ENCODE measurements at places on chromosomes 11 and 22.

GRCh38 chr11:123357990-123358827 is 71.9 kb upstream of the GRAMD1B start:
- no peak for DNase-seq

DNA sequence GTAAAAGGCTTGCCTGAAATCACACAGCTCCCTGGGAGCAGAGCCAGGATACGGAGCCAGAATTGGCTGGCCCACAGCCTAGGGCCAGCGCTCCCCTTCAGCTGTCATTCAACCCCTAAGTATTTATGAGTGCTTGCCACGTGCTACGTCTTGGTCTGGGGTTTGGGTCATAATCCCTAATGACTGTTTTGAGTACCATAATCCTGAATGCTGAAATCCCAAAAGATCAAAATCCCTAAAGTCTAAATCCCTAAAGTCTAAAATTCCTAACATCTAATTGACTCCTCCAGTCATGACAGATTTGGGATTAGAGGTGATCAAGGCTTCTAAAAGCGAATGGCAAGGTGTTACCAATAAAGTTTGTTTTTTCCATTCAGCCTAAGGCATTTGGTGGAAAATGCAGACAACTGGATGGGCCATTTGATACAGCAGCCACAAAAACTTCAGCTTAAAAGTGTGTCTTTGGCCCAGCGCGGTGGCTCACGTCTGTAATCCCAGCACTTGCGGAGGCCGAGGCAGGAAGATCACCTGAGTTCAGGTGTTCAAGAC is 59.8 kb upstream of the PRR5 start:
- no peak for DNase-seq

DNA sequence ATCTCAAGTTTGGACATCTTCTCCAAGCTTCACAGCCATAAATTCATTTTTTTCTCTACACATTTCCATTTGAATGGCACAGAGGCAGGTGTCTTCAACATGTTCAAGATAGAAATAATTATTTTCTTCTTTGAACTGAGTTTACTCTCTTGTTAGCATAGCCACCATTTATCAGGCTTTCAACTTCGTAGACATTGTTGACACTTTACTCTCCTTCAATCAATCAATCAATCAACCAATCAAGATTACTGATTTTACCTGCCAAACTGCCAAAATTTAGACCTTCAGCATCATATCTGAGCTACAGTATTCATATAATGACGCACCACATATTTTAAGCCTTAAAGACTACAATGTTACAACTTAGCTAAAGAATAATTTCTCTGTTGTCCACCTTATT is 300.1 kb upstream of the LUZP2 start:
- DNase-seq: no peak

GRCh38 chr22:42608136-42608822 is 6.4 kb downstream of the POLDIP3 start:
- no peak for DNase-seq

- DNase-seq: no peak
Observed at GRCh38 chr22:36009085-36009484, 19.5 kb downstream of the RBFOX2 start.

GRCh38 chr11:32187111-32187510 is 96.2 kb downstream of the RCN1 start:
- DNase-seq: no peak

GRCh38 chr22:29606320-29606719 is 2.9 kb downstream of the NF2 start:
- DNase-seq: no peak

DNA sequence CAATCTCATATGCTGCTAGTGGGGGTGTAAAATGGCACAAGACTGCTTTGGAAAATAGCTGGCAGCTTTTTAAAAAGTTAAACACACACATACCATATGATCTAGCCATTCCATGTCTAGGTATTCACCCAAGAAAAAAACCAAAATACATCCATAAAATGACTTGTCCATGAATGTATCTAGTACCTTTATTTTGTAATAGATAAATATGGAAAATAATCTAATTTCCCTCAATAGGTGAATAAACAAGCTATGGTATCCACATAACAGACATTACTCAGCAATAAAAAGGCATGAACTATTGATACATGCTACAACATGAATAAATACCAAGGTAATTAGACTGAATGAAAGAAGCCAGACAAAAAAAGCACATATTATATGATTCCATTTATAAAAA is 22.9 kb downstream of the RNF141 start:
- DNase-seq: no peak

DNA sequence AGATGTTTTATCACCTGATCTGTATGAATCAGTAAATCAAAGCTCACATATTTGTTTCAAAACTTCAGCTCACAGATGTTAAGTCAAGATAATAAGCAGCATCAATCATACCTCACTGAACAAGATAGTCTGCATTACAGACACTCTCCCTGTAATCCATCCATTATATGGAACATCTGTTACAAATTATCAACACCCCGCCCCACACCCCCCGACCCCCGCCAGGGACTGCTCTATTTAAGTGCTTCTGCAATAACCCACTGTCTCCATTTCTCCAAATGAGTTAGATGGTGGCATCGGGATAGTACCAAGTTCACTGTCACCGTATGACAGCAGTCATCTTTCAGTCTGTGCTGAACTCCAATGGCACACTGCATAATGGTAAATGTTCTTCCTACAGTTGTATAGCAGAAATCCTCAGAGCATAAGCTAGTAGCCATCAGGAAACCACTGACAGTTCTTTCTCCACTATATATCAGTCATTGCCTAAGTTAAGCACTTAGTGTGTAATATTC is 447.0 kb upstream of the ARHGAP42 start:
- DNase-seq: no peak

- DNase-seq: no peak
Observed at GRCh38 chr11:119722281-119722794, 6.7 kb downstream of the NECTIN1 start.

GRCh38 chr22:26852176-26852575 is 194.8 kb downstream of the MIAT start:
- DNase-seq: no peak

- no peak for DNase-seq
Observed at GRCh38 chr22:26477341-26477731, 6.2 kb downstream of the HPS4 start.

GRCh38 chr11:131674051-131674755 is 303.8 kb downstream of the NTM start:
- no peak for DNase-seq

- DNase-seq: no peak
Observed at GRCh38 chr22:47092896-47093311, 330.5 kb downstream of the TBC1D22A start.

GRCh38 chr11:118657238-118657637 is 22.2 kb downstream of the TREH start:
- no peak for DNase-seq

DNA sequence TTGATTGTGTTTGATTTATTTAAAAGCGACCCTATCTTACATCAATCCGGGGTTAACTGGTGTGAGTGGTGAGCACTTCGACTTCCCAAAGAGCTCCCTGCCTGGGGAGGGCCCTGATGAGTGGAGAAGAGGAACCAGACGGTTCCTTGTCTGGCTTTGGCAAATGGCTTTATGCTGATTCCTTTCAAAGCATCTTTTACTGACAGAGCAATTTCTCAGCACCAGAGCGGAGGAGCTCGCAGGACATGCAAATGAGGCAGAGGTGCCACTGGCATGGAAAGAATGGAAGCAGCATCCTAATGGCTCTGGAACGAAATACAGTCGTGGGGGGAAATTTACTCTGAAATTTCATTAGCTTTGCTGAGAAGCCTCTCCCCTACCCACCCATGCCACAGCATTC is 410.9 kb upstream of the B3GAT1 start:
- no peak for DNase-seq

- DNase-seq: no peak
Observed at GRCh38 chr22:27571463-27572277, 229.9 kb downstream of the MN1 start.

DNA sequence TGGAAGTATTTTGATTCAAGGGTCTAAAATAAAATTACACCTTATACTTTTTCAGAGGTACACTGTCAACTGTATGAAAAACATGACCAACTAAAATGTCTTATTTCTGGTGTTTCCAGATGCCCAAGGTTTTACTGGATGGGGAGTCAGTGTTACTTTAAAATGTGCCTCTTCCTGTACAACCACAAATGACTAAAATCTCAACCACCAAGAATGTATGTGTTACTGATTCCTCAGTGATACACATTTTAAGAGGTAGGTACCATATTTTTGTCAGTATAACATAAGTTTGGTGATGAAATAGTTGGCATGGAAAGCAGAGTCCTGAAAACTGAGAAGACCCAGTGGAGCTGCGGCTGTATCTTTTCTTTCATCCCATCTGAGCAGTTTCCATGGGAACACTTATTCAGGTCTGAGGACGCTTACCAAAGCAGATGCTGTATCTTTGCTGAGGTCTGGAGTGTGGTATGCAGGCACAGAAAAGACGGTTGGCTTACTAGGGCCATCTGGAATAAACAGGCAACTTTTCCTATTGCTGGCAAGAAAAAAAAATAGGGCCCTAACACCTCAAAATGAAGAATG is 21.2 kb upstream of the TP53AIP1 start:
- DNase-seq: no peak

DNA sequence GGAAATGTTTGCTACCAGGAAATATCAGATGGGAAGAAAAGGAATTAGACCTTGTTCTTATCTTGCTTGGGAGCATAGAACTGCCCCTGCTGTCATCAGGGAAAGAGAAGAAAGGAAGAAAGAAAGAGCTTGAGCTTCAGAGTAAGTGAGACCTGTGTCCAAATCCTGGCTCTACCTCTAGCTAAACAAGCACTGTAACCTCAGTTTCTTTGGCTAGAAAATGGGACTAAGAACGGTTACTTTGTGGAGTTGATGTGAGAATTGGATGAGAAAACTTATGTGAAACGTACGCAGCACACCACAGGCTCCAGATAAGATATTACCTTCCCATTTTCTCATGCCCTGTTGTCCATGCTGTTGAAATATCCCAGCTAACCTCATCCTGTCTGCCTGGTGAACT is 57.1 kb upstream of the CREB3L1 start:
- no peak for DNase-seq

DNA sequence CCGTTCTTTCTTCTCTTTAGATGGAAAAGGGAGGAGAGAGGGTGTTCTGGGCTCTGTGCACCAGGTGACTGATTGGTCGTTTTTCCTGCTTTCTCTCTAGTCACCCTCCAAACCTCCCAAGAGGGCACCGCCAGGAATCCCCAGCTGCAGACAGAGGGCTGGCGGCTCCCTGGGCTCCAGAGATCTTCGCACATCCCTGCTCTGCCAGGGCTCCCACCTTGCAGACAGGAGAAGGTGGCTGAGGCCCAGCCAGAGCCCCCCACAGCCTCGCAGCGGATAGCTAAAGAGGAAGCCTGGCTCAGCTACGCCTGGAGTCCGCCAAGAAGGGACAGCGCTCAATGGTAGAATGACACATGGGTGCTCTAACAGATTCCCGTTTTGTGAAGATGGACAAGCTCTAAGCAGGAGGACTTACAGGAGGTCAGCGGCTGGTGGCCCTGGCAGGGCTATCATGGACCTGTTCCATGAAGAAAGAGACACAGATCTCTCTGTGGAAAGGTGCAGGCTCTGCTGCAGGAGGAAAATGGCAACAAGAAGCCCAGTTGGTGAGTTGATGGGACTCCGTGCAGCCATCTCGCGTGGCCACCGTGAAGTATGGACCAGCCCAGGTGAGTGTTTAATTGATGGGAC is 976.9 kb downstream of the BRD1 start:
- no peak for DNase-seq

DNA sequence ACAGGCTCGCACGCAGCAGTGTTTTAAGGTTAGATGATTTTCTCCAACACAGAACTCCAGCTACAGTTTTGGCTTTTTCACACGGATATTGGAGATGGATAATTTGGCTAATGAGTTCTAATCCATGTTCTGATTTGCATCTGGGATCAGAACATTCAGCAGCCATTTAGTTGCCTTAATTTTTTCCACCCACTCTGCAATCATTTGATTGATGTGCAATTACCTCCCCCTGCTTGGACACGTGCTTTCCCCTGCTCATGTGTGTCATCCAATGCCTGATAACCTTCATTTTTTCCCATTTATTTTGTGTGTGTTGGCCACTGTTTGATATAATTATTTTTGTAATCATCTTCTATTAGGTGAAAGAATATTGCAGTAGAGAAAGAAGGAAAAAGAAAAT is 257.8 kb downstream of the ST3GAL4 start:
- no peak for DNase-seq

- DNase-seq: no peak
Observed at GRCh38 chr11:64641596-64642417, 50.8 kb downstream of the SLC22A12 start.

GRCh38 chr11:43376594-43376993 is 17.9 kb downstream of the TTC17 start:
- DNase-seq: no peak

GRCh38 chr11:15981292-15981691 is 375.1 kb downstream of the SOX6 start:
- DNase-seq: no peak

DNA sequence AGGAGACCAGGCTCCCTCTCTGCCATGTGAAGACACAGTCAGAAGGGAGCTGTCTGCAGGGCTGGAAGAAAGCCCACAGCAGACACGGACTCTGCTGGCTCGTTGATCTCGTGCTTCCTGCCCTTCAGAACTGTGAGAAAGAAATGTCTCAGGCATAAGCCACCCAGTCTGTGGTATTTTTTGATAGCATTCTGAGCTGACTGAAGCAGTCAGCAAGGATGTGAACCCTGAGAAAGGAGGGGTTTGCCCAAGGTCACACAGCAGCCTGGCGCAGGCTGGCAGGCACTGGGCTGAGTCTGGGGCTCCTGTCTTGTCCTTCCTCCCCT is 255.1 kb upstream of the B3GAT1 start:
- no peak for DNase-seq

- no peak for DNase-seq
Observed at GRCh38 chr11:110242746-110243145, 53.7 kb downstream of the RDX start.

DNA sequence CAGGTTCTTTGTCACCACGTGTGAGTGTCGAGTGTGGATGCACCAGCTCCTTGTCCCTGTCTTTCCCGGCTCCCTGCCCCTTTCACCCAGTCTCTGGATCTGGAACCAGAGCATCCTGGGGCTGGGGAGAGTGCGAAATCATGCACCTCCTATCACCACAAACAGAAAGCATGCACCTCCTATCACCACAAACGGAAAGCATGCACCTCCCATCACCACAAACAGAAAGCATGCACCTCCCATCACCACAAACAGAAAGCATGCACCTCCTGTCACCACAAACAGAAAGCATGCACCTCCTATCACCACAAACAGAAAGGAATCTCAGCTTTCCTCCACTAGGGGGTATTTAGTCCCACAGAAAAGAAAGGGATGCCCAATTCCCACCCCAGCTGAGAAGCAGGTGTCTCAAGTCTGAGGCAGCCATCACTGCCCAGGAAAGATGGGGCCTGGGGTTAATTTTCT is 5.9 kb upstream of the GLB1L3 start:
- DNase-seq: no peak

- DNase-seq: no peak
Observed at GRCh38 chr22:35549328-35549727, 8.7 kb downstream of the RASD2 start.

- no peak for DNase-seq
Observed at GRCh38 chr11:122342089-122342744, 226.2 kb upstream of the BLID start.

Measured in stimulated activated CD4-positive, alpha-beta T cell treated with anti-CD3 and anti-CD28 coated beads, Interleukin-1b, Interleukin-23, amount 100 ng/mL, for 24 hours (primary cell).